ENCODE measurements at places on chromosomes 6 and 20.
A peak's percentile ranks its signal among the peaks of the same experiment; 100 is the strongest.

DNA sequence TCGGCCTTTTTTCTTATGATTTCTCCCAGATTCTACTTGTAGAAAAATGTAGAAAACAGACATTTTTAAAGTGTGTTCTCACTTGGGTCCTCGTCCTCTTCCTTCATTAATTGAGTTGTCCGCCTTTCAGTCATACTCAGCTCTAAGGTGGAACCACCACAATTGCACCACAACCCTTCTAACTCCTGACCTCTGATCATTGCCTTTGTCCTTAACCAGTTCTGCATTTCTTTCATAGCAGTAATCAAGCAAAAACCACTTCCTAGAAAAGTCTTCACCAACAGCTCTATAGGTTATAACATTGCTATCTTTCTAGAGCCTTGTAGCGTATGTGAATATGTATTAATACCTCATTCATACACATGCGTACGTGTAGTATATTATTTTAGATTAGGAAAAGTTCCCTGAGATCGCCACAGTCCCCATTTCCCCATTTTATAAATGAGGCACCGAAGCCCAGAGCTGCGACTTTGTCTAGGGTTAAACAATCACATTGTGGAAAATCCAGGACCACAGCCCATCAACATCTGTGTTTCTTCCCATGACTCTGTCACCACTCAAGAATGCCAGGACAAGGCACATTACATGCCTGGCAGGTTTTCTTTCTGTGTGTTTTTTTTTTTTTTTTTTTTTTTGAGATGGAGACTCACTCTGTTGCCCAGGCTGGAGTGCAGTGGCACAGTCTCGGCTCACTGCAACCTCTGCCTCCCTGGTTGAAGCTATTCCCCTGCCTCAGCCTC is 175.5 kb downstream of the BTBD3 start:
- DNase-seq, result no peak

GRCh38 chr20:20463933-20464374 is 96.0 kb downstream of the INSM1 start:
- DNase-seq, result no peak

DNA sequence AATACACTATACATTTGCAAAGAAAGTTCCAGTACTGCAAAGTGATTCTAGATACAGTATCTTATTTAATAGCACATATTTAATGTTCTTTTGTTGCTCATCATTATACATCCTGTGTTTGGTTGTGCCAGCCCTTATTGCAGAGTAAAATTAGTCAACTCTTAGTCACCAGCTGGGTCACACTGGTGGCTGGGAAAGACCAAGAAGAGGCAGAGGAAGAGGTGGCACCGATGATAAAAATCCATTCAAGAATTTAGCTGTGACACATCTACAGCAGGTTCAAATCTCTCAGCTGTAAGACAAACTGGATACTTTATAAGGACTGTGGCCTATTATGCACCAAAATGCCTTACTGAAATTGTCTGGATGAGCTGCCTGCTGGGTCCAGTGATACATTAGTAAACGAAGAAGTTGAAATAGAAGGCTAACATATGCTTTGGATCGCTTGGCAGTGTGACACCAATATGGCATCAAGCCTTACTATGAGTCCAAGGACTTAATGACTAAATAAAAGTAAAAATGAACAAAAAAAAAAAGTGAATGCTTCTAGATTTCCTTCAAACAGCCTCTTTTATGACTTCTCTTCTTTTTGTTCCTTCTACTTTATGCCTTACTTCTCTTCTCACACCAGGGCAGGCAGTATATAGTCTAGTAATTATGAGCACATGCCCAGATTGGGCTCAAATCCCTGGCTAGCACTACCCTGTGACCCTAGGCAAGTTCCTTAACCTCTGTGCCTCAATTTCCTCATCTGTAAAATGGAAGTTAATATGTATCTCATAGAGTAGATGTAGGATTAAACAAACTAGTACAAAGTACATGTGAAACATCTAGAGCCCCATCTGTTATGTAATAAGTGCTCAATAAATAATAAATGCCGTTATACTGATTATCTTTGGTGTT is 29.4 kb upstream of the RNF8 start:
- DNase-seq, result no peak

DNA sequence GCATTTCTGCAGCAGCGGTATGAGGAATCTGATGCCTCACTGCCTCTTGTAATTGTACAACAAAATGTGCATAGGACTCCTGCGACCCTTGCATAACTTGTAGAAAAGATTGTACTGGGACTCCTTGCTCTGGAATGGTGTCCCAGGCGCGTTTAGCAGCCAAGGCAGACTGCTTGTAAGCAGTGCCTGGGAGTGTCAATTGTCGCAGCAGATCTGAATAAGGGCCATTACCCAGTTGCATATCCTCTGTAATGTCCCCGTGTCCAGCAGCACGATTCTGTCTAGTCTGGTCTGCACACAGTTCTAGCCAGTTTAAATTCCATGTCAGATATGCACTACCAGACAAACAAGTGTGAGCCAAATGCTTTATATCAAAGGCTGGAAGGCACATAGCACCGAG is 70.7 kb upstream of the BTN3A2 start:
- DNase-seq, result no peak

GRCh38 chr6:56087421-56087820 is 160.0 kb downstream of the COL21A1 start:
- DNase-seq, result peak; percentile 38

GRCh38 chr6:120965814-120966213 is 368.5 kb downstream of the TBC1D32 start:
- DNase-seq, result no peak

DNA sequence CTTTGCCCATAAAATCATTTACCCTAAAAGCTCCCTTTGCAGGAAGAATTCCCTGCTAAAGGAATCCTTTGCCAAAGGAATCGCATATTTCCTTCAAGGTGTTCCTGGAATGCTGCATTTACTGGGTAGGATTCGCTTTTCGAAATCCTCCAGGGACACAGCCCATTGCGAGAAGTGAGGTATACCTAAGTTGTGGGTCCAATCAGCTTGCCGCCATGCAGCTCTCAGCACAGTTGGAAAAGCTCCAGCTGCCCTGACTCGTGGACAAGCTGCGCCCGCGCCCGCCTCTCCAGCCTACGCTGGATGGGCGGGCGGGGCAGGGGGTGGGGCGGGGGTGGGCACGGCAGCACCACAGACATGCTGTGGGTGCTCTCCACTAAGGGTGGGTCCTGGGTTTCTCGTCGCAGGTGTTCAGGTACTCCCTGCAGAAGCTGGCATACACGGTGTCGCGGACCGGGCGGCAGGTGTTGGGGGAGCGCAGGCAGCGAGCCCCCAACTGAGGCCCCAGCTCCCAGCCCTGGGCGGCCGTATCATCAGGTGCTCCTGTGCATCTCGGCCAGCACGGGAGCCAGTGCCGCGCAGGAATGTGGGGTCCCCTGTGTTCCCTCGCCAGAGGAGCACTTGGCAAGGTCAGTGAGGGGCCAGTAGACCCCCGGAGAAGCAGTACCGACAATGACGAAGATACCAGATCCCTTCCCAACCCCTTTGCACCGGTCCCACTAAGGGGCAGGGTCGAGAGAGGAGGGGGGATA is 1.4 kb downstream of the NNAT start:
- DNase-seq, result no peak

DNA sequence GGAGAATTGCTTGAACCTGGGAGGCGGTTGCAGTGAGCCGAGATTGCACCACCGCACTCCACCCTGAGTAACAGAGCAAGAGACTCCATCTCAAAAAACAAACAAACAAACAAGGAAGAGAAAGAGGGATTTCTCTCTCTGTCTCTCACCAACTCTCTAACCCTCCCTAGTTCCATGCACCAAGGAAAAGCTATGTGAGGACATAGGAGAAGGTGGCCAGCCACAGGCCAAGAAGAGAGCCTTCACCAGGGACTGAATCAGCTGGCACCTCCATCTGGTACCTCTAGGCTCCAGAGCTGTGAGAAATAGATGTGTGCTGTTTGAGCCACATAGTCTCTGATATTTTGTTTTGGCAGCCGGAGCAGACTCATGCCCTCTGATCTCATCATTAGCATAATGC is 9.0 kb upstream of the FAM110A start:
- no peak for DNase-seq

DNA sequence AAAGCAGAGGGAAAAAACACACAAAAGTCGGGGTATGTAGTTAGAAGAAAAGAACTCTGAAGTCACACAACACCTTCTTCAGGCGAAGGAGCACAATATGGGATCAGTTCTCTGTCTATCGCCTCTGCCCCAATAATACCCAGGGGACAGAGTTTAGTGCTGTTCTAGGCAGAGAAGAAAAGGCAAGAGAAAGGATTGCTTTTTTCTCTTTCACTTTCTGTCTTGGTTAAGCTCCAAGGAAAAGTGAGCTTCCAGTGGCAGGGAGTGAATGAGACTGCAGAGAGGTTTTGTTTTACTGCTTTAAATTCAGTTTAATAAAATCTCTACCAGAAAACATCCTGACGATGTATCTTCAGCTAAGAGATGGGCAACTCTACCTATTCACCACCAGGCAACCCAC is 86.6 kb upstream of the STXBP5 start:
- peak; percentile 52 for DNase-seq

DNA sequence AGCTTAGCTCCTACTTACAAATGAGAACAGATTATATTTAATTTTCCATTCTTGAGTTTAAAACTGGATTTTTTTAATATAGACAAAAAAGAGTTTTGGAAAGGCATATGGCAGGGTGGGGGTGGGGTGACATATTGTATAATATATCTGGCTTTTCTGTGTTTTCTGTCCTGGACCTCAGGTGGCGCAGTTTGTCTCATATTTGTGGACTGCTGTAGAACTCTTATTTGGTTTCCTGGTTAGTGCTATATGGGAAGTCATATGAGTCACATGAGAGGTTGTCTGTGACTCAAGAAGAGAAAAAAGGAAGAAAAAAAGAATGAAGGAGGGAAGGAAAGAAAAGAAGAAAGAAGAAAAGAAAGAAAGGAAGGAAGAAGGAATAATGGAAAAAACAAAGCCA is 131.8 kb downstream of the CLVS2 start:
- DNase-seq, result peak; percentile 88

DNA sequence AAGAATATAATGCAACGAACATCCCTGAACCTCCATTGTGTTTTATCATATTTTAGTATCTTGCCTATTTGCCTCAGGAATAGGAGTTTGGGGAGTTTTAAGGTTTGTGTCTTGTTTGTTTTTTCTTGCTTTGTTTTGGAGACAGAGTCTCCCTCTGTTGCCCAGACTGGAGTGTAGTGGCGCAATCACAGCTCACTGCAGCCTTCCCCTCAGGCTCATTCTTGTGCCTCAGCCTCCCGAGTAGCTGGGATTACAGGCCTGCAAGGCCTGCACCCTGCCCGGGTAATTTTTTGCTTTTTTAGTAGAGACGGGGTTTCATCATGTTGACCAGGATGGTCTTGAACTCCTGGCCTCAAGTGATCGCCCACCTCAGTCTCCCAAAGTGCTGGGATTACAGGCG is 63.3 kb upstream of the CARMIL1 start:
- no peak for DNase-seq

DNA sequence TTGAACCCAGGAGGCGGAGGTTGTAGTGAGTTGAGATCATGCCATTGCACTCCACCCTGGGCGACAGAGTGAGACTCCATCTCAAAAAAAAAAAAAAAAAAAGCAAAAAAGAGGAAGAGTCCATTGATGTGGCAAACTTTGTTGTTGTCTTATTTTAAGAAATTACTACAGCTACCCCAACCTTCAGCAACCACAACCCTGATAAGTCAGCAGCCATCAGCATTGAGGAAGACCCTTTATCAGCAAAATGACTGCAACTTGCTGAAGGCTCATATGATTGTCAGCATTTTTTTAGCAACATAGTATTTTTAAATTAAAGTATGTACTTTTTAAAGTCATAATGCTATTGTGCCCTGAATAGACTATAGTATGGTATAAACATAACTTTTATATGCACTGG is 48.8 kb downstream of the ZFP64 start:
- DNase-seq, result peak; percentile 45

DNA sequence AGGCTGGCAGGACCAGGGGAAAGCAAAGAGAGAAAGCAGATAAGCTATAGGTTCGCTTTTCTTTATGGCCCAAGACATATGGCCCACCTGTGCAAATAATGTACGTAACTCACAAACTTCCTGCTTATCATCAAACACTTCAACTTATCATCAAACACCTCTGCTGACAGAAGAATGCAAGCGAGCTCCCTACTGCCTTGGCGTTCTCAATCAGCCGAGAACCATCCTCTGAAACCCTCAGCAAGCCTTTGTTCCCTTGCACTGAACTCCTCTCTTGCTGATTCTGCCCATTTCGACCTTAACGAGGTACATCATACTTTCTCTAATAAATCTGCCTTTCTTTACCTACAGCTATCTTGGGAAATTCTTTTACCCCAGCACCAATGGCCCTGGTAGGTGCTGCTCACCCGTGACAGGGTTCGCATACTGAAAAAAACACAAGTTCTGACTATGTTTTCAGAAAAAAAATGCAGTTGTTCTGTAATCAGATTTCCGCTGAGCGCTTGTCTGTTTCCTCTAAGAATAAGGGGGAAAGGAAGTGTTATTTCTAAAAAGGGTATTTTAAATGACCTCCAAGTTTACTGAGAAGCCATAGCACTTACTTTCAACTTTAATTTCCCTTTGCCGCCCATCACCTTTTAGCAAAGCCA is 28.3 kb downstream of the SERPINB6 start:
- DNase-seq, result no peak

DNA sequence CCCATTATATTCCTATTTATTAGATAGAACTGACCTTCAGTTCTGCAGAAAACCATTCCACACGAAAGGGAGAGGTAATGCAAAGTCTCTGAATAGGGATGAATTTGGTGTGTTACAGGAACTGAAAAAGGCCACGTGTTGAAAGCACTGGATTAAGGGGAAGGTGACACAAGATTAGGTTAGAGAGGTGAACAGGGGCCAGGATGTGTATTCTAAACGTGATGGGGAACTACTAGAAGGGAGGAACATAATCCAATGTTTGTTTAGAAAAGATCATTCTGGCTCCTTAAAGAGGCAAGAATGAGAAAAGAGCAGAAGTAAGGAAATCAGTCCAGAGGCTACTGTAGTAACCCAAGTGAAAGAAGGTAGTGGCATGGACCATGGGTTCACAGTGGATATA is 6.3 kb upstream of the ZKSCAN8 start:
- DNase-seq, result peak; percentile 31

DNA sequence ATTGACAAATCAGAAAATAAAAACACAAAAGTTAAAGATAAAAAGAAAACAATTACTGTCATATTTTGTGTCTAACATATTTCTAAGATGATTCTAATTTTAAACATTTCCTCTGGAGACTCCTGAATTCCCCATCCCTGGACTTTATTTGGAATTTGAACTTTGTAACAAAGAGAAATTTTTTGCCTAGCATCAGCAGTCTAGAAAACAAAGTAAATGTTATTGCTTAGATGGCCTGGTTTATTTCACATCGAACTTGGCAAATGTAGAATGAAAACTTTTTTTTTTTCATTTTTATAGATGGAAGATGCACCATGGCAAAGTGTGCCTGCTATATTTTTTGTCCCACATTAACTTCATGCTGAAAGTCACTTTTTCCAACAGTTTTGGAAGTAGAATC is 159.1 kb downstream of the TBX18 start:
- DNase-seq, result no peak

GRCh38 chr20:36812594-36813463 is 39.3 kb upstream of the DSN1 start:
- no peak for DNase-seq

Measured in OCI-M1 (cell line).